ENCODE measurements at places on chromosomes 5 and 9. TPM values are rescaled to one million over a fixed set of nuclear protein-coding genes. Genes with fewer than 3 reads are reported as not detected.

The TMEM252 gene
- not detected for polyA plus RNA-seq

The SYK gene
- polyA plus RNA-seq = 0.13 TPM

DNA sequence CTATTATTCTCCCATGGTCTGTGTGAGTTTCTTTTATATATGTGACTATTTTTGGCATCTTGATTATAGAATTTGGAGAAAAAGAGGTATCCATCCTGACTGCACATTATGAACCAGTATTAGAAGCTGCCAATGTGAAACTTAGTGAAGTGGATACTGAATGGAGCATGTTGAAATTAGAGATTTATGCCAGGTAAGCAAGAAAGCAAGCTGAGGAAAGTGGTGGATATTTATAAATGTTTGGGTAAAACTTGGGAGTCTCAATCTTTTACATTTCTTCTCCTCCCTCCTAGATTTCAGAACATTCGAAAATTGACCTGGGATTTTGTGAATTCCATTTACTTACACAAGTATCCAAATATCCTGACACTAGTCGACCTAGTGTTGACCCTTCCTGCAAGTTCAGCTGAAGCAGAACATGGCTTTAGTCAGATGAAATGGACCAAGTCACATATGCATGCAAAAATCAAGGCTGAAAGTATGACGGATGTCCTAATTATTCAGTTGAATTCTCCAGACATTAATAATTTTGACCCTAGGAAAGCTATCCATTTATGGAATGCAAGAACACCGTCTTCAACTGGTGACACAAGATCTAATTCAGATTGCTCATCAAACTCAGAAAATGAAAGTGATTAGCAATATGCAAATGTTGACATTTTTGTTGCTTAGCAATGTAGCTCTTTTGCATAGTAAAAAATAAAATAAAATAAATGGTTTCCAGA, 66.8 kb upstream of the IL7R start:
- H3K27me3 ChIP-seq = no peaks in the 10 kb centered on the region
- H3K27ac ChIP-seq = no peak overlapping the region
- no peak overlapping the region for H3K4me3 ChIP-seq
- peaks cover 7% of the 10 kb centered on the region for H3K4me1 ChIP-seq
- DNase-seq = no peak

- DNase-seq = no peak
- H3K4me3 ChIP-seq = no peak overlapping the region
- no peaks in the 10 kb centered on the region for H3K27me3 ChIP-seq
- H3K4me1 ChIP-seq = no peaks in the 10 kb centered on the region
Measured at GRCh38 chr9:18555105-18555883, 81.3 kb downstream of the ADAMTSL1 start.

Data from CD4-positive, CD25-positive, alpha-beta regulatory T cell (primary cell).